ENCODE measurements at places on chromosomes 12 and 14.

DNA sequence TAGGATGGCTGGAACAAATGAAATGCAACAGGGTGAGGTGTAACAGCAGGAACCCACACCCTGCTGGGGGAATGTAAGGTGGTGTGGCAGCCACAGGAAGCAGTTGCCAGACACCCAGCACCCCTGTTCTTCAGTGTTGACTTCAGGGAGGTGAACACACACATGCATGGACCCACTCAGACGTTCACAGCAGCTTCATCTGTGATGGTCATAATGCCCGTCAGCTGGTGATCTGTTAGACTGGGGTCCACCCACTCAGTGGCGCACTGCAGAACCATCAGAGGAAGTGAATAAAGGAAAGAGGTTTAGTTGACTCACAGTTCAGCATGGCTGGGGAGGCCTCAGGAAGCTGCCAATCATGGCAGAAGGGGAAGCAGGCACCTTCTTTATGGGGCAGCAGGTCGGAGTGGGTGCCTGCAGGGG is 22.7 kb upstream of the TEX22 start:
- DNase-seq, result no peak

DNA sequence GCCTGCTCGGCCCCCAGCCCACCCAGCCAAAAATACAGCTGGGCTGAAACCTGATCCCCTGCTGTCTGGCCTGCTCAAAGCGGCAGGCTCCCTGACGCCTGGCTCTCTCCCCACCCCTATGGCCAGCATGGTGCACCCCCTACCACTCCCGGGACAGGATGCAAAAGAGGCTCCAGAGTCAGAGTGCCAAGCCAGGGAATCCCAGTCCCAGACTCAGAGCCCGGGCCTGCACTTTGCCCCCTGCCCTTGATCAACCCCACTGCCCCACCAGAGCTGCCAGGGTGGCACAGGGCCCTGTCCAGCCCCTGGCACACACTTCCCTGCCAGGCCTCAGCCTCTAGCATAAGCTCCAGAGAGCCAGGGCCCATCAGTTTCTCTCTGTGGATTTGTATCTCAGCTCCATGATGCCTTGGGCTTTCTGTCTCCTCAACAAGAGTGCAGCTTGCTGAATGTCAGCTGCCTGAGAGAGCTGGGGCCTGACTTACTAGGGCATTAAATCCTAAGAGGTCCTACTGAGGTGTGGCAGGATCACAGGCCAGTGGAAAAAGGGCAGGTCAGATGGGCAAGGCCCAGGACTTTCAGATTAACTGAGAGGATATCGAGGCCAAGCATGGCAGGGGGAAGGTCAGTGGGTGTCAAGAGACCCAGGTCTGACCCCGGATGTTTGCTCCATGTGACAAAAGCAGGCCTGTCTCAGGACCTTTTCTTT is 13.9 kb downstream of the ACVRL1 start:
- peak; percentile 38 for DNase-seq

DNA sequence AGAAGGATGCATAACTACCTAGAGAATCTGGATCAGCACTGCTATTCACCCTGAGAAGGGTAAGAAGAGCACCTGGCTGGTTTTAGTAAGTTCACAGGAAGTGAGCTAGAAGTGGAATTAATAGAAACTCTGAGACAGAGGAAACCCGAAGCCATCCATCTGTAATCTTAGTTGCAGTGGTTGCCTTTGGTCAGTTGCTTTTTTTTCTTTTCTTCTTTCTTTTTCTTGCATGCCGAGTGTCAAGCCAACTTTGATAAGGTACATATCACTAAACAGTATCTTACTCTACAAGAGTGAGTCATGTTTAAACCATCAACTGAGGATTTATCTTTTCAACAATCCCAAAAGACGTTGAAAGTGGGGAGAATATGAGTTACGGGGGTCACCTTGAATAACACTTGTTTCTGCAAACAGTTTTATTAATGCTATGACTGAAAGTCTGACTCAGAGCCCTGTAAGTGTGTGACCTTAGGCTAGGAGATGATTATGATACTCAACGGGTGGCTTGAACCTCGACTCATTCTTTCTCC is 26.7 kb downstream of the C12orf75 start:
- DNase-seq, result no peak

GRCh38 chr14:106218174-106218573 is 691.8 kb downstream of the TMEM121 start:
- DNase-seq, result no peak

DNA sequence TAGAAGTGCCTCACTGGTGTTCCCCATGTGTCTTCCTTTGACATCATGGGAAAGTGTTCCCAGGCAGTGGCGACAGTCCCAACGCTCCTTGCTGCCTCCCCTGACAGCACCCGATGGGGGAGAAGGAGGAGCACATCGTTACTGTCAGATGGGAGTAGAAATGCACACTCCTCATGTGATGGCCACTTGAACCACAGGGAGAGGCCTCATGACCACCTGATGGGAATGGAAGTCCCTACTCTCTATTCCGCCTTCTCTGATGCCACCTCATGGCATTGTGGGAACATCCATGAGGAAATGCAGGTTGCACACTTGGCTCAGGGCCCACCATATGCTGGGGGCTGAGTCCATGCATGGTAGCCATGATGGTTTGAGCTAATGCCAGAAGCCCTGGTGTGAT is 14.3 kb upstream of the CORO1C start:
- DNase-seq, result no peak

DNA sequence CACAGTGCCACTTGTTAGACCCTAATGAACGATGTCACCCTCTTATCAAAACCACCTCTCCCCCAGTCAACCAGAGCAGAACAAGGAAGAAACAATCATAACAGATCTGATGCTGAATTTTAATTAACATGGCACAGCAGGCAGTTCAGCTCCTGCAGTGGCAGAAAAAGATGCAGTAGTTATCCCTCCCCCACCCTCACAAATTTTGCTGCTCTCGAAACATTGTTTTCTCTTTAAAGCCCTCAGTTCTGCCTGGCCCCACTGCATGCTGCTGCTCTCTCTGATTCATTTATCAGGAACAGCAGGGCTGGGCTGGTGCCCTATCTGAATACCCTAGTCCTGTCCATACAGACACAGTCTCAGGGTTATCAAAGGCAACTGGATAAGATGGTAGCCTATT is 12.2 kb downstream of the CCDC175 start:
- DNase-seq, result no peak

- no peak for DNase-seq
These were observed 35.0 kb downstream of the KITLG start for GRCh38 chr12:88544991-88545980.

- no peak for DNase-seq
These were observed 3.5 kb upstream of the LPAR5 start for GRCh38 chr12:6639151-6639801.

GRCh38 chr12:20055856-20056255 is 312.5 kb upstream of the PDE3A start:
- DNase-seq, result no peak

DNA sequence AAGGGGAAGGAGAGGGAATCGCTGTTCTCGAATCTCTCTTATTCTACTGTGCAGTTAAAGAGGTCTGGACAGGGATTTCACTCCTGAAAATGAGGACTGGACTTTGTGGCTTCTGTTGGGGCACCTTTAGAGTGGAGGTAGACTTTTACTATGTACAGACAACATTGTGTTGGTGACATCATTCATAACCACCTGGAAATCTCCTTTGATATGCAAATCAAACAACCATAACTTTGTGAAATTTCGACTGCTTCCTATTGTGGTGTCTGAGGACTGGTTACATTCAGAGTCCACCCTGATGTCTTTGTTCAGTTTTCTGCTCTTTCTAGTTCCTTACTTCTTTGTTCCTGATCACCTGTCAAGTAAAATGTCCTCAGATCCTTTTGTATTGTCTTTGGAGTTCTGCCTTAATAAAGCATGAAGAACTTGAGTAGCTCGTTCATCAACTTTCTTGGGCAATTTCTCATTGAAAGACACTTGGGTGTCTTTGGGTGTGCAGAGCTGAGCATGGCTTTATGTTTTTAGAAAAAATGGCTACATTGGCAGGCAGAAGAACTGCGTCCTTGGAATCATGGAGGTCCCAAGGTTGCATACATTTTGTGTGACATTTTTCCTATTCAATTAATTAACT is 29.8 kb downstream of the LRRK2 start:
- DNase-seq, result no peak

- DNase-seq, result no peak
These were observed at the start of gene MYF5 for GRCh38 chr12:80716696-80717469. MYF5 (plus strand) TSS chr12:80716912; CDS start chr12:80717064, 152 bp downstream.

DNA sequence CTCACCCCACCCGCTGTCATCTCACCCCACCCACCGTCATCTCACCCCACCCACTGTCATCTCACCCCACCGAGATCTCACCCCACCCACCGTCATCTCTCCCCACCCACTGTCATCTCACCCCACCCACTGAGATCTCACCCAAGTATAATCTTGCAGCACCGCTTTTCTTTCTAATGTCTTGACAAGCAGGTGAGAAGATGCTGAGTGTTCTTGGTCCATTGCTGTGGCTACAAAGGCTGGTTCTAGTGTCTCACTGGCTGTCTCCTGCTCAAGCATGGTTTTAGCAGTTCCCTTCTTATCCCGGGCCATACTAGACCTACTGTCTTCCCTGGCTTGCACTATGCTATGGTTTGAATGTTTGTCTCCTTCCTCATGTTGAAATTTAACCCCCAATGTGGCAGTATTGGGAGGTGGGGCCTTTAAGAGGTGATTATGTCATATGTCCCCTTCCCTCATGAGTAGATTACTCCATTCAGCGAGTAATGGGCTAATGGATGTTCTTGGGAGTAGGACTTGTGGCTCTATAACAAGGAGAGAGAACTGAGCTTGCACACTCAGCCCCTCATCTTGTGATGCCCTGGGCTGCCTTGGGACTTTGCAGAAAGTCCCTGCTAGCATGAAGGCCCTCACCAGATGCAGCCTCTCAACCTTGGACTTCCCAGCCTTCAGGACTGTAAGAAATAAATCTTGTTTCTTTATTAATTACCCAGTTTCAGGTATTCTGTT is 47.7 kb upstream of the PPP2R5C start:
- DNase-seq, result no peak

DNA sequence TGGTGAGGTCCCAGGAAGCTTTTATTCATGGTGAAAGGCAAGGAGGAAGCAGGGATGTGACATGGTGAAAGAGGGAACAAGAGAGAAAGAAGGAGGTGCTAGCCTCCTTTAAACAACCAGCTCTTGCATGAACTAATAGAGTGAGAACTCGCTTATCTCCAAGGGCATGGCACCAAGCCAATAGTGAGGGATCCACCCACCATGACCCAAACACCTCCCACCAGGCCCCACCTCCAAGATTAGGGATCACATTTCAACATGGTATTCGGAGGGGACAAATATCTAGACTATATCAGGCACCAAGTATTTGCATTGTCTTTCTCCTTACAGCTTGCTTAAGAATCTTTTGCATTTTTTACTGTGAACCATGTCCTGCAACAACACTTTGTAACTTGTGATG is 91.9 kb upstream of the DHRS4 start:
- no peak for DNase-seq

DNA sequence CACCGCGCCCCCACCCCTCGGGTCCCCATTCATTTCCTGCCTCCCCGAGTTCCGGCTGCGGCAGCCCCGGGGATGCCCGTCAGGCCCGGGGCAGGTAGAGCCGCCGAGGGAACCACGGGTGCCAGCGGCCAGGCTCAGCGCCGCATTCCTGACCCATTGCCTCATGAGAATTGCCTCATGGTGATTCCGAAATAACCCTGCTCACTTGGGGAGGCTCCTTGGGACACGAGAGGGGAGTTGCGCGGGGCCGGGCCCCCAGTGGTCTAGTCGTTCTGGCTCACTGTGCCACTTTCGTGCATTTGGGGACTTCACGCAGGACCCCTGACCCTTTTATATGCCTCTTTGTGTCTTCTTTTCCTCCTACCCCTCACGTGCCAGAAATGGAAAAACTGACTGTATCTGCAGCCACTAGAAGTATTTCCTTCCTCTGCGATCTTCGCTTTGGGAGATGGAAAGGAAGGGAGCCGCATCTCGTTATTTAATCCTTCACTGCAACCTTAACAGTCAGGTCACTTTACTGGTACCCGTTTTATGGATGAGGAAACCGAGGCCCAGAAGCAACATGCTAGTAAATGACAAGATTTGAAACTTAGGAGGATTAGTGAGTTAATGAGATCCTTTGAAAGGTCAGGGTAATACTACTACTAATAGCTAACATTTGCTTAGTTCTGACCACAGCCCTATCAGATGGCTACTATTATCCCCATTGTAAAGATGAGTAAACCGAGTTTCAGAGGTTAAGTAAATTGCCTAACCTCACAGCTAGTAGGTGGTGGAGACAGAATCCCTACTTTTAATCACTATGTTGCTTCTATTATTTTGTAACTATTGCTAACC is 768 bp downstream of the PTPN11 start:
- no peak for DNase-seq

DNA sequence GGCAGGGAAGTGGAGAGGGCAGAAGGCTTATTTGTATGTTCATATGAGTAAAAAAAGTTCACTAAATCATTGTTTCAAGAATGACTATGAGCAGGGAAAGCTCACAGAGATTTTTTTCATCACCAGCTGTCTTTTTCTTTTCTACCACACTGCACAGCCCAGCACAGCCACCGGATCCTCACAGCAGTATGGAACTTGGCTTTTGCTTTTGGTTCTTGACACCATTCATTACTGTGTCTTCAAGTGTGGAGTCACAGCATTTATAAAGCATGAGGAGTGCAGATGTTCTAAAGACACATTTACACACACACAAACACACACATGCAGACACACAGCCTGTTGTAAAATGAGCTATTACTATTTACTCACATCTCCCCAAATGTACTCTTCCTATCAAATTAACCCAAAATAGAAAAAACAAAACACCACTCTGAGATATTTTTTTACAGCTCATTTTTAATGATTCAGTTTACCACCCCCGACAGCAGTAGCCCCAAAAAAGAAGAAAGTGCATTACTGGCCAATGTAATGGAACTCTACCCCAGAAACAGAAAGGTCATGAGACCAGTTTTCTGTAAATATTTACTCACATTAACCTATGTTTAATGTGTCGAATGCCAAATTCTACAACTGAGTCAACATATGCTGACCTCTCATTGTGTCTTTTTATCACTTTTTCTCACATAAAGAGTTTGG is 60.5 kb downstream of the BTG1 start:
- DNase-seq, result no peak

GRCh38 chr14:57085043-57085442 is 183.7 kb downstream of the EXOC5 start:
- DNase-seq, result no peak

GRCh38 chr12:91654087-91654486 is 471.5 kb upstream of the DCN start:
- no peak for DNase-seq

GRCh38 chr14:76908834-76909233 is 82.6 kb downstream of the LRRC74A start:
- DNase-seq, result no peak

DNA sequence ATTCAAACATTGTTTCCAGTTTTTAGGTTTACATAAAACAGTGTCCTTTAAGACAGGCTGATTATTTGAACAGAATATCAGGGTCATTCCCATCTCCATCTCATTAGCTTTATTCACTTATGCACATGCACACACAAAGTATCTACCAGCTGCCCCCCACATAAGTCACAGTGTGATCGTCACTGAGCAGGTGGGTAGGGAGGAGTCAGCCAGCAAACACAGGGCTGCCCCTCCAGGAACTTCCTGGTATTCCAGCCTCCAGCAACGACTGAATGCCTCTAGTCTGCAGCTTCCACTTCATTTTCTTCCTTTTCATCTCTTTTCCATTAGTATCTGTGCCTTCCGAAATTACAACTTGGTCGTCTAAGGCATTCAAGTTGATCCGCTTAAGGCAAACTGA is 48.8 kb upstream of the FOXN3 start:
- no peak for DNase-seq

GRCh38 chr12:45216230-45216982 is 511 bp downstream of the ANO6 start:
- DNase-seq, result peak; percentile 70

GRCh38 chr12:28104903-28105864 is 85.1 kb upstream of the CCDC91 start:
- DNase-seq, result no peak

- DNase-seq, result no peak
These were observed 175.2 kb downstream of the PAWR start for GRCh38 chr12:79515530-79515935.

All from D341Med (cell line).